ENCODE measurements at places on chromosomes 1 and 21. TPM values are rescaled to one million over a fixed set of nuclear protein-coding genes. Genes with fewer than 3 reads are reported as not detected.

The ACTN2 gene
- total RNA-seq = 1,705 TPM

The TCHH gene
- total RNA-seq = 0.11 TPM

The SLC22A15 gene
- total RNA-seq = 4.5 TPM

The RGS21 gene
- total RNA-seq = not detected

The OR2M3 gene
- not detected for total RNA-seq

The TFF2 gene
- total RNA-seq = not detected

Data from right cardiac atrium (tissue), 5 donors.